ENCODE measurements at places on chromosomes 2 and 18. TPM values are rescaled to one million over a fixed set of nuclear protein-coding genes. Genes with fewer than 3 reads are reported as not detected.

DNA sequence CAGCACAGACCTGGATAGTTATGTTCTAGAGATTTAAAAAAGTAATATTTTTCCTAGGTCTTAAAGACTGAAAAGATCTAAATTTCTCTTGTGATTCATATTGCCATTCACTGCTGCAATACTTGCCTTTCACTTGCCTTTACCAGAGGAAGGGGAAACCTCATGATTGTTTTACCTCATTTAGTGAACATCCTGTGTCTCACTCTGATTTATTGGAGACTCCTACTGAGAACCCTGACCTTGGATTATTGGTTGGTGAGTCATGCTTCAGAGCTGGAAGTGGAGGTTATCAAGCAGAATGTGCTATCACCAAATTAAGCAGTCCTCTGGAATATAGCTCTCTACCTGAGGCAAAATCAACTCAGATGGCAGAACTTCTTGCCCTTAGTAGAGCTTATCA, 500.5 kb downstream of the TSN start:
- H3K4me3 ChIP-seq, result no peak overlapping the region
- no peaks in the 10 kb centered on the region for H3K36me3 ChIP-seq
- no peaks in the 10 kb centered on the region for H3K4me1 ChIP-seq
- DNase-seq, result no peak
- H3K27me3 ChIP-seq, result no peaks in the 10 kb centered on the region

DNA sequence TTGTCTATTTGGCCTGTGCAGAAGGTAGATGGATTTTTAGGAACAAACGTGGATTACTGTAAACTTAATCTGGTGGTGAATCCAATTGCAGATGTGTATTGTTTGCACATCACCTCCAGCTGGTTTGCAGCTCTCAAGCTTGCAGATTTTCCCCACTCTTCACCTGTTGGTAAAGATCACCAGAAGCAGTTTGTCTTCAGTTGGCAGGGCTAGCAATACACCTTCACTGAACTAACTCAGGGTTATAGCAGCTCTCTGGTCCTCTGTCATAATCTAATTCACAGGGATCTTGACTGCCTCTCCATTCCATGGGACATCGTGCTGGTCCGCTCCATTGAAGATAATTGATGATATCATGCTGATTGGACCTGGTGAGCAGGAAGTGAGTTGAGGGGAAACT, 181.5 kb downstream of the VAPA start:
- H3K36me3 ChIP-seq, result no peaks in the 10 kb centered on the region
- no peaks in the 10 kb centered on the region for H3K4me1 ChIP-seq
- H3K4me3 ChIP-seq, result no peak overlapping the region
- no peak overlapping the region for H3K27ac ChIP-seq

GRCh38 chr2:181465676-181466375, 8.6 kb downstream of the ITGA4 start:
- peak overlapping the region; percentile 35 for H3K4me3 ChIP-seq
- peaks cover 81% of the 10 kb centered on the region for H3K4me1 ChIP-seq
- no peaks in the 10 kb centered on the region for H3K27me3 ChIP-seq

GRCh38 chr2:227848586-227848985, 22.8 kb upstream of the DAW1 start:
- DNase-seq, result no peak
- H3K4me1 ChIP-seq, result no peaks in the 10 kb centered on the region
- H3K4me3 ChIP-seq, result peak overlapping the region; percentile 47
- peak overlapping the region; percentile 66 for H3K27ac ChIP-seq

- H3K4me1 ChIP-seq, result peaks cover 32% of the 10 kb centered on the region
- no peak overlapping the region for H3K27ac ChIP-seq
- no peaks in the 10 kb centered on the region for H3K36me3 ChIP-seq
- no peak for DNase-seq
- no peak overlapping the region for H3K4me3 ChIP-seq
These were observed 5.4 kb downstream of the ALS2 start for GRCh38 chr2:201775326-201775725.

GRCh38 chr18:36590621-36591580, 237.9 kb downstream of the TPGS2 start:
- no peak overlapping the region for H3K27ac ChIP-seq
- H3K36me3 ChIP-seq, result no peaks in the 10 kb centered on the region
- no peak for DNase-seq
- no peak overlapping the region for H3K4me3 ChIP-seq
- H3K4me1 ChIP-seq, result no peaks in the 10 kb centered on the region
- peaks cover 2% of the 10 kb centered on the region for H3K27me3 ChIP-seq

DNA sequence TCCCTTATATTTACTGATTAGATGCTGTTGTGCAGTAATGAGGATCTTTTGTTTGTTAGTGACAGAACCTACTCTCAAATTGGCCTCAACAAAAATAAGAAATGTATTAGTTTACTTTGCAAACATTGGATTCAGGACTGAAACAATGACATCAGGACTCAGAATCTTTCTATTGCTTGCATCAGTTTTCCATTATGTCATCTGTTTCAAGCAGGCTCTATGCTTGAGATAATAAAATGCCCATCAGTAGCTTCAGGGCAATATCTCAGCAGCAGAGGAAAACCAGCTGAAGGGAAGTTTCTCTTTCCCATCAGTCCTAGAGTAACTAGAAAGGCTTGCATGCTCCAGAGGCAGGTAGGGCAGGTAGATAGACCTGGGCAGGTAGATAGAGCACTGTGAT, 375.5 kb upstream of the SLC8A1 start:
- H3K27me3 ChIP-seq, result no peaks in the 10 kb centered on the region
- DNase-seq, result no peak
- no peak overlapping the region for H3K4me3 ChIP-seq

- H3K4me1 ChIP-seq, result no peaks in the 10 kb centered on the region
- H3K4me3 ChIP-seq, result no peak overlapping the region
- H3K27ac ChIP-seq, result no peak overlapping the region
- DNase-seq, result no peak
- H3K36me3 ChIP-seq, result no peaks in the 10 kb centered on the region
These were observed 62.0 kb upstream of the CSRNP3 start for GRCh38 chr2:165407466-165407865.

- H3K36me3 ChIP-seq, result no peaks in the 10 kb centered on the region
- H3K27ac ChIP-seq, result no peak overlapping the region
- H3K27me3 ChIP-seq, result no peaks in the 10 kb centered on the region
- no peaks in the 10 kb centered on the region for H3K4me1 ChIP-seq
- H3K4me3 ChIP-seq, result no peak overlapping the region
These were observed 557.8 kb downstream of the SUCLG1 start for GRCh38 chr2:83901317-83901716.

DNA sequence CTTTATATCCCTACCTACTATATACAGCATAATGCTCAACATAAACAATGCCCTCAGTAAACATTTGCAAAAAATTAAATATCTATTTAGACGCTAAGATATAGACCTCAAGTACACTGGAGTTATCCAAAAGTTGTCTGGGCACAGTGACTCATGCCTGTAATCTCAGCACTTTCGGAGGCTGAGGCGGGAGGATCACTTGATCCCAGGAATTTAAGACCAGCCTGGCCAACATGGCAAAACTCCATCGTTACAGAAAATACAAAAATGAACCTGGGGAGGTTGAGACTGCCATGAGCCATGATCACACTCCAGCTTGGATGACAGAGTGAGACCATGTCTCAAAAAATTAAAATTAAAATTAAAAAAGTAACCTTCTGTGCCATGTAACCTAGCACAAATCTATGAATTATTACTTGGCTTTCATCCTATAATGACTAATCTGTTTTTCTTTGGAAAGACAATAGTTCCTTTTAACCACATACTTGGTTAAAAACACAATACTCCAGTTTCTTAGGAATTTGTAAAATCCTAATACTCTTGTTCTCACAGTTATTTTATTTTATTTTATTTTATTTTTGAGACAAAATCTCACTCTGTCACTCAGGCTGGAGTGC, 6.7 kb upstream of the TNFAIP6 start:
- peaks cover 2% of the 10 kb centered on the region for H3K27me3 ChIP-seq
- H3K27ac ChIP-seq, result no peak overlapping the region
- no peak for DNase-seq
- no peaks in the 10 kb centered on the region for H3K36me3 ChIP-seq
- H3K4me1 ChIP-seq, result no peaks in the 10 kb centered on the region

- H3K36me3 ChIP-seq, result no peaks in the 10 kb centered on the region
- no peaks in the 10 kb centered on the region for H3K4me1 ChIP-seq
- no peak overlapping the region for H3K27ac ChIP-seq
- H3K27me3 ChIP-seq, result no peaks in the 10 kb centered on the region
- no peak for DNase-seq
These were observed 396.2 kb downstream of the BCL11A start for GRCh38 chr2:60157283-60157682.

GRCh38 chr18:32380559-32380958, 90.1 kb downstream of the GAREM1 start:
- no peak for DNase-seq
- no peaks in the 10 kb centered on the region for H3K4me1 ChIP-seq
- no peak overlapping the region for H3K27ac ChIP-seq
- peaks cover 7% of the 10 kb centered on the region for H3K27me3 ChIP-seq
- H3K4me3 ChIP-seq, result no peak overlapping the region
- H3K36me3 ChIP-seq, result no peaks in the 10 kb centered on the region

Gene FBXO41
- total RNA-seq, result 41.5 TPM

Gene ST8SIA3
- not detected for total RNA-seq

Gene TRABD2A
- 56.4 TPM for total RNA-seq

Gene GAD1
- 2.5 TPM for total RNA-seq

Gene SCN2A
- not detected for total RNA-seq

Gene INPP1
- 10.2 TPM for total RNA-seq

Gene UGT1A10
- not detected for total RNA-seq

Gene GAREM1
- total RNA-seq, result not detected

Gene CPLX4
- total RNA-seq, result not detected

Gene ABCG8
- total RNA-seq, result not detected
